ENCODE measurements at places on chromosomes 4 and X.

GRCh38 chr4:143625632-143626031 is 74.8 kb downstream of the FREM3 start:
- no peak for DNase-seq

DNA sequence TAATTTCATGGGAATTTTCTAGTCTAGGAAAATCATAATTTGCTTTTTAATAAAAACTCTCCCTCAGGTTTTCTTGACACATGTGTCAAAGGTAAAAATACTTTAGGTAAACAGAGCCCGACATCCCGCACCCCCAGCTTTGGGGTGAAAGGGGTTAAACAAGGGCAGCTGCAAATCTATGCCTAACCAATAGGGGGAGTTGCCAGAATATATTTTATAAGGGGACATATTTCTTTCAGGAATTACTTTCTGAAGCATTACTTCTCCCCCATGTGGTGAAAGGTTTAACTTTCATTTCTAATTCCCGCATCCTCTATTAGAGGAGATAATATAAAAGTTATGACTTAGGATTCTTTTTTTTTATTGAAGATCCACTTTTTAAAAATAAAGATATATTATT is 53.9 kb upstream of the HEPH start:
- no peak for DNase-seq

GRCh38 chr4:110854021-110854678 is 231.3 kb upstream of the PITX2 start:
- no peak for DNase-seq

- DNase-seq, result no peak
Measured at GRCh38 chr4:112318239-112319142, 21.3 kb downstream of the ALPK1 start.

- peak; percentile 65 for DNase-seq
Measured at GRCh38 chr4:140095694-140096482, 58.1 kb downstream of the MAML3 start.

DNA sequence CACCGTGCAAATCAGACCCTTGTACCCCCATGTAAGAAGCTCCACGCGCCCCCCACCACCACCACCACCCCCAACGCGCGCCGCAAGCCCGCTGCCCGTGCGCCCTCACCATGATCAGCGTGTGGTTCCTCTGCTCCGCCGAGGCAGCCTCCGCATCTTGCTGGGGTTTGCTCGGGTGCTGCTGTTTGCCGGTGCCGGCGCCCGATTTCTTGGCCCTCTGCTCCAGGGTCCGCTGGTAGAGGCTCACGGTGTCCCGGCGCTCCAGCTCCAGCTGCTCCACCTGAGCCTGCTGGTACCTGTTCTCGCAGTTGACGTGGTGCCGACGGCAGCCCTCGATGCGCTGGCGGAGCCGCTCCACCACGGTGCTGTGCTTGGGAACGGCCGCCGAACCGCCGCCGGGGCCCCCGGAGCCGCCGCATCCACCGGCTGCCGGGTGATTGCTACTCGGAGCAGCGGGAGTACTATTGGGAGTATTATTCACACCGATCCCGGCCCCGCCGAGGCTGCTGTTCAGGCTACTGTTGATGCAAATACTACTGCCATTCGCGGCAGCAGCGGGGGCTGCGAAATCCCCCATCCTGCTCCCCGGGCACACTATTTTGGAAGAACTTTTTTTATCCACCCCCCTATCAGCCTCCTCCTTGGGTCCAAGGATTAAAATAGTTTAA is 1.1 kb downstream of the MAML3 start:
- DNase-seq, result peak; percentile 71

- DNase-seq, result no peak
Measured at GRCh38 chrX:40310447-40310846, 212.7 kb upstream of the BCOR start.

- DNase-seq, result no peak
Measured at GRCh38 chr4:127771535-127772275, 10.4 kb upstream of the HSPA4L start.

DNA sequence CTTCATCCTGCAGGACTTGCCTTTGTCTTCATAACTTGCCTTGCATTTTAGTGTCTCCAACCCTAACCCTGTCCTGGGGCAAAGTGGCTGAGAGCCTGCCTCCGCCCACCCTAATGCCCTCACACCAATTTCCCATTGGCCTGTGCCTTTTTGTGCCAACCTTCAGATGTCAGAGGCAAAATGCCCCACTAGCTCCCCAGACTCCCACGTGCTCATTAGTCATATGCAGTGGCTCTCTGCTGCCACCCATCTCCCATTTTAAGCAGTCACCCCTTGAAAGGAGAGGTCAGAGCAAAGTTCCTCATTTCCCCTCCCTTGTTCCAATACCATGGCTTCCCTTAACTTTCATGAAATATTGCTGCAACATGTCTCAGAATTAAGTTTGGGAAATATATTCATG is 74.8 kb upstream of the PASD1 start:
- no peak for DNase-seq

DNA sequence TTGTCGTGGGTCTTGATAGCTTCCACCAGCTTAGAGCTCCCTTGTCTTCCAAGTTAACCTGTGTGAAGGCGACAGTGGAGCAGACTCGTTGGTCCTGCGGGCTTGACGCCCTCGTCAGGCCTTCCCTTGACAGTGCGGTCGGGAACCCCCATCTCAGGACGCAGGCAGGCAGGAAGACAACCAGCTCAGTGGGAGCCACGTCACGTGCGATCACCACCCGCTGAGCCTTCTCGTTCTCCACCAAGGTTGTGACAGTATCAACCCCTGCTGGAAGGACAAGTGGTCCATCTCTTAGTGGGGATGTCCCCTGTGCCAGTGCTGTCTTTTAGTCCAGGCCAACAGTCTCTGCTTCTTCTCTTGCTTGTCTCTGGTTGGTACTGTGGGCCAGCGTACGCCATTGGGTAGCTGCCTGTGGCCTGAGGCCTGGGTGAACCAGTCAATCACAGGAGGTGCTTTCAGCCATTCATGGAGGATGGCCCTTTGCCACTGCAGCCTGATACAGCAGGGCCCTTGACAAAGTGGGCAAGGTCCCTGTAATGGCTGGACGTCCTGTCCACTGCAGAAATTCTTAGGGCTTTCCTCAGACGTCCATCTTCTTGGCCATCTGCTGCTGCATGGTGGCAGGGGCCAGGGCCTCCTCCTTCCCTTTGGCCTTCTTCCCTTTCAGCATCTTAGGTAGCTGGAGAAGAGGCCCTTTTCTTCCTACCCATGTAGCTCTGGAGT is 31.4 kb downstream of the RGS12 start:
- no peak for DNase-seq

- DNase-seq, result no peak
Measured at GRCh38 chr4:11701966-11702725, 273.5 kb upstream of the HS3ST1 start.

GRCh38 chr4:107066621-107067020 is 30.5 kb upstream of the DKK2 start:
- no peak for DNase-seq

DNA sequence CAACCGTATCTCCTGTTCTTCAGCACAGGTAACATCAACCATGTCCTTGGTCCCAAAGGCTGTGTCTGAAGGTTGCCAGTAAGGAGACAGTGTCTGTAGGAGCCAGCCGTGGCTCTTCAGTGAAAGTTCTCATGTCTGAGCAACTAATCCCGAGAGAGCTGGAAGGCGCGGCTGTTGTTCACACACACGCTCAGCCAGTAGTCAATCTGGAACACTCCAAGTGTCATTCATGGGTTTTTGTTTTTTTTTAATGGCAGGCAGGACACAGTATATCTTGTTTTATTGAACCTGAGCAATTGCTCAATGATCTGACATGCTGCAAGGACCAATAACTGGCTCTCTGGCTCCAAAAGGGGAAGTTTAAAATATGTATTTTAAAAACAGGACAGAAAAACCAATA is 48.4 kb upstream of the MAP3K15 start:
- no peak for DNase-seq

DNA sequence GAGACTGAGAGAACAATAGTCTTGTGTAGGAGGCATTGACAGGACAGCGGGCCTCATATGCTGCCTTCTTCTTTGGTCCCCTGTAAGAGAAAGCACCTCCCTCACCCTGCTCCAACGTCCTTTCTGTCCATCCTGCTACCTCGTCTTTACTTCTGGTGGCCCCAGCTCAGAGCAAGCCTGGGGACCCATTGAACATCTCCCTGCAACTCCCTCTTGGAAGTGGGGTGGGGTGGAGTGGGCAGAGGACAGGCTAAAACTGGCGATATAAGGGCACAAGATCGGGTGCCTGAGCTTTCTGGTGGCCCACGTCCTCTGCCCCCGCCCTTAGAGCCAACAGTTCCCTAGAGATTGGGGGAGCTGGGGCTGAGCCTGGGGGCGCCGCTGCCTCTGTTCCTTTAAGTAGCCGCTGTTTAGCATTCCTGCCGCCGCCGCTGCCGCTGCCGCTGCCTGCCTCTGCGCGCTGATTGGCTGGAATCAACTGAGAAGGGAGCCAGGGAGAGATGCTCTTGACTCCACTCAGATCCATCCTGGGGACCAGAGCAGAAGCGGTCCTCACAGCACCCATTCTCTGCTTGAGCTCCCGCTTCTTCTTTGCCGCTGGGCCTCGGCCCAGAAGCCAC is at the start of gene DLG3:
TSS of gene DLG3 (plus strand) at position 510 of the 620 bp plus-strand sequence. CDS start 367 bp downstream, outside the sequence.
- peak; percentile 35 for DNase-seq

Measured in activated T-cell treated with anti-CD3 and anti-CD28 coated beads, Interleukin-2, amount 50 U/mL, for 1 hour (primary cell).